ENCODE measurements at places on chromosomes 11 and 22.

DNA sequence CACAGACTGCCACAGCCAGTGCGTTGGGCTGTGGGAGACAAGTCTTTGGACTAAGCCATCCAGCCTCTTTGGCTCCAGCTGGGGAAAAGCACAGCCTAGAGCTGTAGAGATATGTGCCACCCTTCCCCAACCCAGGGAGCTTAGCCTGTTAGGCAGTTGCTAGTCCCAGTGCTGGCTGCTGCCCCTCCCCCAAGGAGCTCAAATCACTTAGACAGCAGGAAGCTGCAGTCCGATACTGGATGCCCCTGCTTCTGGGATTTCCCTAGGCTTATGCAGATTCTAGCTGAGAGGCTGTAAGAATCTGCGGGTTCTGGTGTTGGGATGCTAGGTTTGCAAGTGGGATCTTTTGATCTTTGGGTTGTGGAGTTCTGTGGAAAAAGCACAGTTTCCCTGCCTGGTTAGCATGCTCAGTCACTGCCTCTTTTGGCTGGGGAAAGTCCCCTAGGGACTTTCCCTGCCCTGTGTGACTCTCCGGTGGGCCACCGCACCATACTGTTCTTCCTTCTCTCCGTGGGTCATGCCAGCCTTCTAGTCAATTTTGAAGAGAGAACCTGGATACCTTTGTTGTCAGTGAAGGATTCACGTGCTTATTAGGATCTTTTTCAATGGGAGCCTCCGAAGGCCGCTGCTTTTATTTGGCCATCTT lies 792.0 kb downstream of the KCNA4 start:
- DNase-seq: no peak

- no peak for DNase-seq
Measured at GRCh38 chr11:133123366-133123765, 408.9 kb downstream of the OPCML start.

DNA sequence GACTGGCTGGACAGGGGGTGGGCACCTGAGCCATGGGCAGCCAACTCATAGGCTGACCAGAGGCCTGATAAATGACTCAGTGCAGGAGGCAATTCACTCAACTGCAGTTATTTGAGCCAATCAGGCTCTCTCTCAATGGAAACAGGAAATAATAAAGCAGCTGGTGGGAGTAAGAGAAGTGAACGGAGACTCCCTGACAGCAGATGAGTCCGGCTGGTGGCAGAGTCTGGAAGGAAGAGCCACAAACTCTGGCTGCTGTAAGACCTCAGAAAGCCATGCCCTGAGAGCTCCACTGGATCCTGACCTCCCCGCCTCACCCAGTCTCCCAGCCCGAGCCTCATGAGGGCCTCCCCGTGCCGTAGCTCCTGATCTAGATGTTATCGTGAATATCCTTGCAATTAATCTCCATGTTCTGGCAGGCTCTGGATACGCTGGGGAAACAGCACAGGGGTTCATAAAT lies 69.8 kb downstream of the TRIM29 start:
- peak; percentile 17 for DNase-seq

- DNase-seq: no peak
Measured at GRCh38 chr22:43998679-43999264, 25.3 kb upstream of the PARVB start.

GRCh38 chr11:11095831-11096723 lies 238.2 kb upstream of the ZBED5 start:
- DNase-seq: no peak

GRCh38 chr11:71245601-71246391 lies 6.6 kb downstream of the SHANK2 start:
- DNase-seq: no peak

DNA sequence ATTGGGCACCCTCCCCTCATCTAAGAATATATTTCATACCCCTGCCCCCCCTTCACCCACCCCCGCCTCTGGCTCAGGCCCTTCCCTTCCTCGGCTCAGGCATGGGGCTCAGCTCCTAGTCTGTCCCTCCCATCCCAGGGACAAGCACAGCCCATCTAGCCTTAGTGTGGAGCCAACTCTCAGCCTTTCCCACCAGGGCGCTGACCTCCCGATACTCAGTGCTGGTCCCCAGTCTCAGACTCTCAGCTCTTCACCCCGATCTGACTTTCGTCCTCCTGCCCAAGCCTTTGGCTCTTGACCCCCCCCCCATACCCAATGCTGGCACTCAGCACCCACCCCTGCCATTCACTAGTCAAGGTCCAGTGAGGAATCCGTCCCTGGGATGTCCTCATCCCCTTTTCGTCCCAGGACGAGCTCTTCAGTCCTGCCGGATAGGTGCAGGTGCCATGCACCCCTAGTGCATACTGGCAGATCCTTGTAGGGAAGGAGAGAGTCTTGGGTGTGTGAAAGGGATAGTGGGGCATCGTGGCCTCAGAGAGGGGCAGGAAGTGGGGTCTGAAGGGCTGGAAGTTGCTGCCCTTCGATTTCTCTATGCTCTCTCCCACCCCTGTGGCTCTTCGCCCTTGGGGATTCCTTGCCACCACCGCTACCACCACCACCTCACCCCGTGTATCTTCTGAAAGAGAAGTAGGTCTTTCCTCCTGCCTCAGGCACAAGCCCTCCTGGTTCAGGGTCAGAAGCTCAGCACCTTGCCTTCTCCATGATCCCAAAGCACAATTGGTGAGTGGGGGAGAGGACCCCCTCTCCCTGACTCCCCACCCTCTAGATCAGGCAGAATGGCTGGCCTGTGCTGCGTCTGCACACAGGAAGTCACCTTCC lies 2.4 kb downstream of the TPBGL start:
- DNase-seq: no peak

DNA sequence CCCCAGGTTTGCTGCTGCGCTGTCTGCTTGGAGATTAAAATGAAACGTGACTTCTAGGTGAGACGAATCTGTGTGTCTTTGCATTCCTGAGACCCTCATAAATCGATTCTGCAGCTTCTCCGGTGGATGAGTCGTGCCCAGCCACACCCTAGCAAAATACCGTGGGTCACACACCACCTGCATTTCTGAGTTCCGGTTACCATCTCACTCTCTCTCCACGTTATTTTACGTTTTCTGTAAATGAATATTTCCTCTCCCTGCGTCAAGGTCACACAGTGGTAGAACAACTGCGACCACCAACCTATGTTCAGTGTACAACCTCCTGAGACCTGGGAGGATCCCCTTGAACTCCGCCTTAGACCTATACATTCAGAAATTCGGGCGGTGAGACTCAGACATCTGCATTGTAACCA lies 1.1 kb downstream of the YWHAH start:
- DNase-seq: no peak

GRCh38 chr11:72556433-72556832 lies 117.8 kb downstream of the PDE2A start:
- no peak for DNase-seq

DNA sequence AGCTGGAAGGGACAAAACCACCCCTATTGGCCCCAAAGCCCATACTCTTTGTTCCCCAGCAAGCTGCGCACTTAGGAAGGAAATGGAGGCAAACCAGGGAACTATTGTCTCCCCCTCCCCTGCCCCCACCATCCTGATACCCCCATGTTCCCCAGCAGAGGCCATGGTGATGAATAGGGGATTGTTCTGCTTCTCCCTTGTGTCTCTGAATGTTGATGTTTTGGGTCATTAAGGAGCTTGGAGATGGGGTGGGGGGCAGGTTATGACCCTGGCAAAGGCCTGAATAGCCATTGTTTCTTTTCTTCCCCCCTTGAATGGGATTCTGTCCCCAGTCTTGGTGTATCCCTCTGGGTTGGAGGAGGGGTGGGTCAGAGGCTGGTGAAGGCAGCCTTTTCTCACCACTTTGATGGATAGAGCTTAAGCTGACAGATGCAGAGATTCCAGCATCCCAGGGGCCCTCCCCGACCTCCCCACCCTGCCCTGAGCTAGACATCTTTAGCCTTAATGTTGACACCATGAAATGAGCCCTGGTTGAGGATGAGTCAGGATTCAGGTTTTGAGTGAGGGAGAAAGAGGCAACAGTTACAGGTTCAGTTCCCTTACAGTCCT lies 8.3 kb downstream of the DTX4 start:
- no peak for DNase-seq

DNA sequence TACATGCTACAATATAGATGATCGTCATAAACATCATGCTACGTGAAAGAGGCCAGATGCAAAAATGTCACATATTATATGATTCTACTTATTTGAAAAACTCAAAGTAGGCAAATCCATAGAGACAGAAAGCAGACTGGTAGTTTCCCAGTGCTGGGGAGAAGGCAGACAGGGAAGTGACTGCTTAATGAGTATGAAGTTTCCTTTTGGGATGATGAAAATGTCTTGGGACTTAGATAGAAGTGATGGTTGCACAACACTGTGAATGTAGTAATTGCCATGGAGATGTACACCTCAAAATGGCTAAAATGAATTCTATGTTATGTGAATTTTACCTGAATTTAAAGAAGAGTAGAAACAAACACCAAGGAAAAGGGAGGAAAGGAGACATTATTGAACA lies 45.2 kb upstream of the EHF start:
- DNase-seq: no peak

GRCh38 chr11:13118650-13119049 lies 109.5 kb downstream of the RASSF10 start:
- no peak for DNase-seq

DNA sequence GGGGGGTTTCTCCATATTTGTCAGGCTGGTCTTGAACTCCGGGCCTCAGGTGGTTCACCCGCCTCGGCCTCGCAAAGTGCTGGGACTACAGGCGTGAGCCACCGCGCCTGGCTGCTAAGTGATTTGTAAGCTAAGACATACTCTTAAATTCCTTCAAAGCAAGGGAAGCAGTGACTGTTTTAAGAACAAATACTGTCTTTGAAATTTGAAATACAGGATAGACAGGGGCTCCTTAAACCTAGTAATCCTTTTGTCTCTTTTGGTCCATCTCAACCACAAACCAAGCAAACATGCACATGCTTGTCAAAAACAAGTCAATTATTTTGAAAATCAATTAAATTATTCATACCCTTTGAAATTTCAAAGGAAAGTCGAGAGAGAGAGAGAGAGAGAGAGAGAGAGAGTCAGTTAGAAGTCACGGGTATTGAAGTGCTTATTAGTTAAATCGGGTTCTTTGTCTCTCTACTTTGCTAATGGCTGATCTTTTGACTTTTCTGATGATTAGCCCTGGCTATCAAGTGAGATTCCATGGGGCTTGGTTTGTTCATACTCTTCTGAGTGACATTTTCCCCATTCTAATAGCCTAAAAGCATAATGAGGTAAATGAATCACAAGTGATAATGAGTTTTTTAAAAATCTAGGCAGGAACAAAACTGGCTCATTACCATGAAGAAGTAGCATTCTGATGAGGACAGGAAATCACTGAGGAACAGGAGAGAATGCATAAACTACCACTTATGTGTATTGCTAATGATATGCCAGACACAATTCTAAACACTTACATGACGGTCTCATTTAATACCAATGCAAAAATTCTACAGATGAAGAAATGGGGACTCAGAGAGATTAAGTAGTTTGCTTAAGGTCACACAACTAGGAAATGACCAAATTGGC lies 48.0 kb downstream of the MCHR1 start:
- DNase-seq: no peak

- no peak for DNase-seq
Measured at GRCh38 chr11:107713009-107713408, 1.2 kb upstream of the SLN start.

DNA sequence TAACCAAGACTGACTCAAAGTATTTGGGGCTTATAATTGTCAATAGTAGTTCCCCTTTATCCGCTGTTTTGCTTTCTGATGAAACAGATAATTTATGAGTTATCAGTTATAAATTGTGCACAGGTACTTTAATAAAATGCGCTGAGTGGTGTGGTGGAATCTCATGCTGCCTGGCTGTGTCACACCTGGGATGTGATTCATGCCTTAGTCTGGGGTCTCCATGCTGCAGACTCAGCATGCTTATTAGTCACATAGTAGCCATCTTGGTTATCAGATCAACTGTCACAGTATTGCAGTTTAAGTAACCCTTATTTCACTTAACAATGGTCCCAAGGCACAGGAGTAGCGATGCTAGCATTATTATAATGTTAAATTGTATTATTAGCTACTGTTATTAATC lies 995.2 kb downstream of the NTM start:
- no peak for DNase-seq

DNA sequence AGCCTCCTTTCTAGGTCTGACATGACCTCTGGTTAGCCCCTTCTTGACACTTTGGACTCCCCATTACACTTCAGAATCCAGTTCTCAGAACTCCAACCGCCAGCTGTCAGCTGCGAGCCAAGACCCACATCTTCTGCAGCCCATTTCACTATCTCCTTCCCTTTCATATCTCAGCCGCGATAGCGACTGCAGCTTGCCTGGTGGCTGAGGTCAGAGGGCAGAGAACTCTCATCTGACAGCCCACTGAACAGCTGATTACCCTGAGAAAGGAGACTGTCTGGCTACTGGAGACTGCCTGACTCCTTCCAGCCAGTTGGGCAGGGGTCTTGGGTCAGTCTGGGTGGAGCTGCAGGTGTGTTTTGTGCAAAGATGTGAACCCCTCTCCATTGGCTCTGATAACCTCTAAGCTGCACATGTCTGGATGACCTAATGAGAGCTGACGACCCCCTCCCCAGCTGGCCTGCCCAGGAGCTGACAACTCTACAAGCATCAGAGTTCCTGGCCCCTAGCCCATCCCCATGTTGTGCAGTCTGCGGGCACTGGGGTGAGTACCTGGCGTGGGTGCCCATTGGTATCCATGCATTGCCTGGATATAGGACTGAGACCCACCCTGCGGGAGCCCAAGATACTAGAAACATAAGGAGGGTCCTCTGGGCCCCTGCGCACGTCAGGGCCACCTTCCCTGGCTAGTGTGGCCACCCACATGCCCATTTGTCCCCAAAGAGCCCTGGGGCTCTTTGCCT lies 1.1 kb downstream of the CHRM1 start:
- DNase-seq: no peak

DNA sequence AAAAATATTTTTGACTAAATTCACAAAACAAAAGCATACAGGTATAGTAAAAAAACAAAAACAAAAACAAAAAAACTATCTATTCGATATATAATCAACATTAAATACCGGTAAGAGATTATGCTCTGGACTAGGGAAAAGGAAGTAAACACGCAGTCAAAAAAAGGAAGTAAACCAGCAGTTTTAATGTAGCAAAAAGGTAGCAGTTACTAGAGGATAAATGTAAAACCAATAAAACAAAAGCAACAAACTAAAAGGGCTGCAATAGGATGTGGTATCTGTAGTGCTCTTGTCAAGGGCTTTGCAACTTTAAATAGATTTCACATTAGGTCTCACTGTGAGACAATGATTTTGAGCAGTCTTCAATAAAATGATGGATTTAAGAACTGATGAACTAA lies 2.4 kb downstream of the TRIM22 start:
- no peak for DNase-seq

DNA sequence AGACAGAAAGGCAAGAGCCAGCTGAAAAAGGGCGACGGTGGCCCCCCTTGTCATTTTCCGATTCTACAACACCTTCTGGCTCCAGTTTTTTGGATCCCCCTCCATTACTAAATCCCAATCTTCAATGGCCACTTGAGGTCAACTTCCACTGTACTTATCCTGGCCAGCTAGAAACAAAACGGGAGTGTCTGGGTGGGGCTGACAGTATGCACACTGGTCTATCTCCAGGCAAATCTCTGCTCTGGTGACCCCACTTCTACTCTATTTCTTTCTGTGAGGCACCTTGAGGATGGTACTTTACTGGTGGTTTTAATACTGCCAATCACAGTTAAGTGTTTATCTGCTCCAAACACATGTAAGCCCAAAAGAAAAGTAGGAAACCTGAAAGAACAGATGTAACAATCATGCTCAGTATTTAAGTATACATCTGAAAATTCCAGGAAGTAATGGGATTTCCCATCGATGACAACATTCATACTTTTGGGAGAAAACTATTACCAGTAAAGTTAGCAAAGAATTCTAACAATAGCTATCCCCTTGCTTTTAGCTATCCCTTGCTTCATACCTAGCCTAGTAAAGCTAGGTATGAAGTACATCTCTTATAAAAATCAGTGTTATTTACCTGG lies 16.0 kb downstream of the CDON start:
- peak; percentile 55 for DNase-seq

Measured in dermis microvascular lymphatic vessel endothelial cell (primary cell).